ENCODE measurements at places on chromosomes 7 and 10.

GRCh38 chr10:103470761-103471653, 8.0 kb downstream of the CALHM3 start:
- DNase-seq, result peak; percentile 80

- DNase-seq, result no peak
Observed at GRCh38 chr10:63673246-63673645, 152.0 kb downstream of the REEP3 start.

DNA sequence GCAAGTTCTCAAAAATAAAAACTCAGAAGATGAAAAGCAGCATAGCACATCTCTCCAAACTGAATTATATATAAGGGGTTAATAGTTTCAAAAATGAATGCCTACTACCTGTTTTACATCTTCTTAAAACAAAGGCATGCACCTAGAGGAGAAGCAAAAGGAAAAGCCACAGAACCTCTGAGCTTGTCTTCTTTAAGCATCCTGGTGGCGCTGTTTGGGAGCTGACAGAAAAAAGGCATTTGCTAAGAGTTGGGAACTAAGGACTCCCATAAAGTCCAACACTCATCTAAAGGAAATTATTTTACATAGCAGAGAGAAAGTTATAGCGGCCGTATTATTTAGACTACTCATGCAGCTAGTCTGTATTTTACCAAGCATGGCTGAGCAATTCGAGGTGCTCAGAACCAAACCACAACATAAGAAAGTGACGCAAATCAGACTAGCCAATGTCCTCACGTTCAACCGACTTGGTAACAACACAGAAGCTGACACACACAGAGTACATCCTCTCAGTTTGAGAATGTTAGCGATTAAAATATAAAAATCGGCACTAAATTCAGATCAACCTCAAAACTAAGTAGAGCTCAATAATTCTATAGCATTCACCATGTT, 38.8 kb downstream of the PTN start:
- no peak for DNase-seq

DNA sequence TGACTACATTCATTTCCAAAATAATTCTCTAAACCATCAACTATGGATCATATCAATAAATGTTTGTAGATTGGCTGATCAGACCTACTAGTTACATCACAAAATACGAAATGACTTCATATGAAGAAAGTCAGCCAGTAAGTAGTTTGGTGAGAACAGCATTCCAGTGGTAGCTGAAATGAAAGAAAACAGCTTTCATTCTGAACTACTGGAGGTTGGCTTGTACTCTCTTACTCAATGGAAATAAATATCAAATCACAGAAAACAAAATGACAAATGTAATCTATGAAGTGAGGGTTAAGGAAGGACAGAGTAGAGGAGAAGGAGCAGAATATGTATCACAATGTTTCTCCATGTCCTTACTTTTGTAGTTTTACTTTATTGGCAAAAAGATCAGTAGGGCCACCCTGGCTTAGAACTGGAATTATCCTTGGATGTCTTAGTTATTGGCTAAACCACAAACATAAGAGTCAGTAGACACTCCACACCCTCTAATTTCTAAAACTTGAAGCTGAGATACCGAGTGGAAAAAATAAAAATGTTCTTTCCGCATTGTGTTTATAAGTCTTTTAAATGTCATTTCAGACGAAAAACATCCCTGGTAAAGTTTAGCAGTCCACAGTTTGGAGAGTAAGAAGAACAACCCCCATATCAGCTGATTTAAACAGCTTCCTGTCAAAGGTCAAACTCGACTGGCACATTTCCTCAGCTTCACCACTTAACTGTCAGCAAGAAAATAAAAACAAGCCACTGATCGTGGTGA, 74.0 kb upstream of the DGKI start:
- DNase-seq, result no peak

DNA sequence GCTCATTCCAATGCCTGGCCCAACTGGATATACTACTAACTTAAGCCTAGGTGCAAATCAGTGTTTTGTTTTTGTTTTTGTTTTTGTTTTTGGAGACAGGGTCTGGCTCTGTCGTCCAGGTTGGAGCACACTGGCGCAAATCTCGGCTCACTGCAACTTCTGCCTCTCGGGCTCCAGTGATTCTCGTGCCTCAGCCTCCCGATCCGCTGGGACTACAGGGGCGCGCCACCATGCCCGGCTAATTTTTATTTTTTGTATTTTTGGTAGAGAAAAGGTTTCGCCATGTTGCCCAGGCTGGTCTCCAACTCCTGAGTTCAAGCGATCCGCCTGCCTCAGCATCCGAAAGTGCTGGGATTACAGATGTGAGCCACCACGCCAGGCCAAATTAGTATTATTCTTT, 1.6 kb downstream of the PPP3CB start:
- no peak for DNase-seq

- no peak for DNase-seq
Observed at GRCh38 chr10:34581801-34582532, 233.1 kb downstream of the PARD3 start.

GRCh38 chr10:36441557-36441956, 683.8 kb upstream of the ANKRD30A start:
- DNase-seq, result no peak

GRCh38 chr10:91412354-91413087, 2.4 kb downstream of the HECTD2 start:
- no peak for DNase-seq
